ENCODE measurements at places on chromosomes 7 and 10.

- no peak for DNase-seq
These were observed 223.1 kb downstream of the CUX1 start for GRCh38 chr7:102040569-102040968.

- no peak for DNase-seq
These were observed 767.3 kb upstream of the SORCS1 start for GRCh38 chr10:107931808-107932207.

DNA sequence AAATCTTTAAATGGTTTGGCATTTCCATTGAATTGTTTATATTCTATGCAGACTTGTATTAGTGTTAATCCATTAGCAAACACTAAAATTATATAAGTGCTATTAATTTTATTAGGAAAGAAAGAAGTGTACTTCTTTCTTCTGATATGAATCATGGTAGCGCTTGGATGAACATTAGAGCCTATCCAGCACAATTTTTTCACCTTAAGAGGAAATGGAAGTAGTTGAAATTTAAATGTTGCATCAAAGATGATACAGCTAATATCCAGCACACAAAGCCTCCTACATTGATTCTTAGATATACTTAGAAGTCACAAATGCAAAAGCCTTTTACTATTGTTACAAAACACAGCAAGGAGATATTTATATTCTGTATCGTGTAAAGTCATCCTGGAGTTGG lies 174.5 kb downstream of the AHR start:
- no peak for DNase-seq

GRCh38 chr7:10537764-10538163 lies 435.9 kb upstream of the PHF14 start:
- DNase-seq = no peak

- no peak for DNase-seq
These were observed 23.6 kb downstream of the MKRN1 start for GRCh38 chr7:140455743-140456142.

- no peak for DNase-seq
These were observed 29.2 kb upstream of the MKX start for GRCh38 chr10:27774831-27775230.
